ENCODE measurements at places on chromosomes 1 and 21.

DNA sequence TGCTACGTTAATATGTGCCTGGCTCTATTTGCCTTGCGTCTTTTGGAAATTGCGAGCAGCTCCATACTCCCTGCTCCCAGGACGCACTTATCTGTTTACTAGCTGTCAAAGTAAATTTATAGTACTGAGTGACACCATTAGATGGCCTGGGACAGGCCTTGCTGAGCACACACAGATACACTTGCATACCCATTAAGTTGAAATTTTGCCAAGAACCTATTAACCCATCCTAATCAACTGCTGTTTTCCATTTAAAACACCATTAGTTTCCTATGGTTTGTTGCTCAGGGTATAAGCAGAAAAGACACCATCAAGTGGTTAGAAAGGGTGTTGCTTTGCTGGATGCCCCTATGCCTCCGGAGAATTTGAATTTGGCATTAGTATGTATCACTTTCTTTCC lies 187.3 kb downstream of the SLC44A5 start:
- no peak for DNase-seq

DNA sequence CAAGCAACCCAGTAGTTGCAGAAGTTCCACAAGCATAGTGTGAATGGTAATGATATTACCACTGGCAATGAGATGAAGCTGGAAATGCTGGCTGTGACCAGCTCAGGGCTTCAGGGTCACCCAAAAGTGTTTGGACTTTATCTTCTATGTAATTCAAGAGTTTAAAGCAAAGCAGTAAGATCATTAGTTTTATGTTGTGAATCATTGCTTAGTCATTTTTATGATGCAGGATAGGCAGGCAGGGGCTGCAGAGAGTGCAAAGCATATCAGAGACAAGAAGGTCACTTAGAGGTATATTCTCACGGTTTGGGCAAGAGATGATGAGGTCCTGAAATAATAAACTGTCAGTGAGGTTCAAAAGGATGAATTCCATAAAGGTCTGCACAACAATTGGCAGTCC lies 147.4 kb downstream of the OLFM3 start:
- no peak for DNase-seq

DNA sequence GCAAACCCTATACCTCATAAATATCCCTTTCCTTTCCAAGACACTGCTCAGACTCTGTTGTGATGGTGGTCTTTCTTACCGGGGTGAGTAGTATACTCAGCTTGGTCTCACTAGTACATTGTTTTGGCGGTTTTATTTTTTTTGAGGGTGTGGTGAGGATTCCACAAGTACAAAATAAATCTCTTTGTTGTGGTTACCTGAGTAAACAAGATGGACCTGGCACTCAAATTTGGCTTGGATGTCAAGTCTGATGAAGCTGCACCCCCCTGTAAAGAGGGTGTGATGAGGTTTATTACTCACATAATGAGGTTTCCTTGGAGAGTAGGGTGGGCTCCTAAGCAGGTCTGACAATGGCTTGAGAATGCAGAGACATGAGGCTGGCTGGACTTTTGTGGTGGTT lies 68.2 kb upstream of the KCNJ6 start:
- no peak for DNase-seq

GRCh38 chr1:234218078-234218477 lies 155.2 kb upstream of the COA6 start:
- no peak for DNase-seq

GRCh38 chr21:27519361-27519760 lies 552.5 kb upstream of the ADAMTS5 start:
- DNase-seq = no peak

DNA sequence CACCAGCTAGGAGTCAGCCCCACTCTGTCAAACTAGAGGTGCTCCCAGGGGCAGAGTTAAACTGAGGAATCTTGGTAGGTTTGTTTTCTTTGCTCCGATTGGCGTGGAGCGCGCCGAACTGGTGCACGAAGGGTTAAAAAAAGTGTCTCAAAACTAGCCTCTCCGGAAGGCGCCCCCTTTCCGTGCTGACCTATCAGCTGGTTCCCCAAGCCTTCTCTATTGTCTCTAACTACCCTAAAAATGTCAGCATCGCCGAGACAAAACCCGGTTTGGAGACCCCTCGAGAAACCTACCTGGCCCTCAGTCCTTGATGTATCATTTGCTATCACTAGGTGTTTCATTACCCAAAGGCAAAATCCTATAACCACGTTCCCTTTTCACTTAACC lies 2.2 kb downstream of the TGFB2 start:
- DNase-seq = no peak

GRCh38 chr1:7716506-7716905 lies 54.6 kb upstream of the VAMP3 start:
- DNase-seq = no peak

- DNase-seq = no peak
Measured at GRCh38 chr1:41637367-41637766, 152.9 kb upstream of the EDN2 start.

DNA sequence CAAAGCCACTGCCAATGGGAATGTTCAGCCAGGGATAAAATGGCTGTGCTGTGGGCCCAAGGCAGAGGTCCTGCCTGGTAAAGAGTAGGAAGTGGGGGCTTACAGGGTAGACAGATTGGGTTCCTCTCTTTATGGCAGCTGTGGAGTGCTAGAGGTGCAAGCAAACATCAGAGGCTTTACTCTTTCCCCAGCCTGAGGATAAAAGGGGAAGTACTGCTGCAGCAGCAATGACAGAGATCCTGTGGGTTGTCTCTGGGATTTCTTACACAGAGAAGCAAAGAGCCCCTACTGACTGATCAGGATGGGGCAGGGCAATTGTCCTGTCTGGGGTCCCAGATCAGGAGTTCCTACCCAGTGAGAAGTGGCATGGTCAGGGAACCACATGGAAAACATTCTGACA lies 54.2 kb downstream of the DRAM2 start:
- no peak for DNase-seq

DNA sequence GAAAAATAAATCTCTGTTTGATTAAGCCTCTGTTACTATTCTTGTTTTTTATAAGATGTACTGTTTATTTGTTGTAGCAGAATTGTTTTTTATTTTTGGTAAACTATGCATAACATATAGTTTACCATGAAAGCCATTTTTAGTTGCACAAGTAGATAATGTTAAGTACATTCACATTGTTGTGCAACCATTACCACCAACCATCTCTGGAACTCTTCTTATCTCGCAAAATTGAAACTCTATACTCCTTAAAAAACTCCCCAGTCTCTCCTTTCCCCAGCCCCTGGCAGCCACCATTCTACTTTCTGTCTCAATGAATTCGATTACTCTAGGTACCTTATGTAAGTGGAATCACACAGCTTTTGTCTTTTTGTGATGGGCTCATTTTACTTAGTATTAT lies 27.4 kb upstream of the UHMK1 start:
- DNase-seq = no peak

DNA sequence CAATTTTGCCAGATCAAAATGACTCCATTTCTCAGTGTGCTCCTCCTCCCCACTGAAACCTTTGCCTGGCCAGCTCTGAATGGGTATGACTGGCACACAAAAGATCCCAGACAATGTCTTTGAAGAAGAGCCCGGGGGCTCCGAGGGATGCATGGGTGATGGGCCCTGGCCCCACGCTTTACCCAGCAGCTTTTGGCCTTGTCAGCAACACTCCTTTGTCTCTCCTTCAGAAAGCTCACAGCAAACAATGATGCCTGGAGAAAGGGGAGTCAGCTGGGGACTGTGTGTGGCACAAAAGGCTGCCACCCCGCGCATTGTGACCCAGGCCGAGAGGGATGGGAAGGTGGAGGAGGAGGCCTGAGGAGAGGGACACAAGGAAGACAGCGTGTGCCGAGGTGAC lies 45.9 kb downstream of the PLXNA2 start:
- DNase-seq = no peak

DNA sequence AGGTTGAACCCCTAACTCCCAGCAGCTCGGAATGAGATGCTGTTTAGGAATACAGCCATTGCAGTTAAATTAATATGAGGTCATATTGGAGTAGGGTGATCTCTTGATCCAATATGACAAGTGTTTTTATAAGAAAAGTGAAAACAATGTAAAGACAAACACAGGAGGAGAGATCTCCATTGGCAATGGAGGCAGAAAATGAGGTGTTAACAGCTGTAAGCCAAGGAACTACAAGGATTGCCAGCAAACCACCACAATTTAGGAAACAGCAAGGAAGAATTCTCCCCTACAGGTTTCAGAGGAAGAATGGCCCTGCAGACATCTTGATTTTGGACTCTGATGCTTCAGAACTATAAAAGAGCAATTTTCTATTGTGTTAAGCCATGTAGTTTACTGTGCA lies 774.3 kb downstream of the MRPL39 start:
- no peak for DNase-seq

DNA sequence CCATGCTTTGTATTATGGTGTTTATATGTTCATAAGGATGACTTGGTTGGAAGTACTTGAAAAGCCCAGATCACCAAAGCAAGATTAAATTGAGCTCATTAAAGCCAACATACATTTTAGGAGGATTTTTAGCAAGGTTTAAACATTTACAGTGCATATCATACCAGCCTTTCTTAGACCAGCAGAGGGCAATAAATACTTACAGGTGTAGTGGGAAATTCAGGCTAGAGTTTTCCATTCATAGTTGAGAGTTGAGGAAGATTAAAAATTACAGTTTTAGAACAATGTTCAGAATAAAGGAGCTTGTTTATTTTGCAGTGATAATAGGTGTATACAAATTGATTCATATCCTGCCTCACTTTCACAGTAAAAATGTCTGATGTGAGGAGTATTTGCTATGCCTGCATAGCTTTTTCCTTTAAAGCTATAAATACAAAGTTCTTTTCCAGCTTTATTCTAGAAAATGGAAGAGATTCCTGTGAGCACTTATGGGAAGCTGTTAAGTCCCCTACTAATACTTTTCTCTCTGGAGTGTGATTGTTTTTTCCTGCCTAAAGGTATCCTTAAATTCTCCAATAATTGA lies 35.3 kb downstream of the DTL start:
- no peak for DNase-seq

- no peak for DNase-seq
Measured at GRCh38 chr1:203305809-203306088, 430 bp downstream of the BTG2 start.

DNA sequence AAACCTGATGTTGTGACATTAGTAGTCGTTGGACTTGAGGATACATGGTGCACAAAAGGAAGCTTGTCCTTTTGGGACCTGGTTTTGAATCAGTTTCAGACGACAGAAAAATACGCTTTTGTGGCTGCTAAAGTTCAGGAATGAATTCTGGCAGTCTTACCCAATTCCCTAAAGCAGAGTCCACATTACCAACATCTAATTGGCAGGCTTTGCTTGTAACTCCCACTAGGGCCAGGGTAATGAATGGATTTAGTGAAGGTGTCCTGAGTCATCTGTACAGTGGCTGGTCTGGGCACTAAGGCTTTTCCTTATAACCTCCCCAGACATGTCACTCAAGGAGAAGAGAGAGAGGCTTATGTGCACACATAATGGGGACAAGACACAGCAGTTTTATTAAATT lies 66.2 kb upstream of the RNPC3 start:
- no peak for DNase-seq

DNA sequence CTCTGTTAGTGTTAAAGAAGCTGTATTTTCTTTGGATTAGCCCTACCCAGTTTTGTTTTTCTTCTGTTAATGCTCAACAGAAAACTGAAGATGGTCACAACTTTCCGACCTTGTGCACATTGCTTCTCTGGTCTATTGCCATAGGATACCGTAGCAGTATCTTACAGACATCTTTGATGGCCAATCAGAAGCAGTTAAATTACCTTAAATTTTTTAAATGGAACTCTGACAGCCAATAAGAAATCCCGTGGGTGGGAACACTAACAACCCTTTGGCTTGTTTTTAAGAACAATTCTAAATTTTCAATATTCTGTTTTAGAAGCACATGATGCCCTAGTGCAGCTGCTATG lies 17.2 kb downstream of the NFYC start:
- DNase-seq = no peak

- DNase-seq = no peak
Measured at GRCh38 chr1:224747578-224747977, 131.5 kb downstream of the CNIH3 start.

- no peak for DNase-seq
Measured at GRCh38 chr1:30750731-30751291, 6.8 kb downstream of the LAPTM5 start.

GRCh38 chr1:77925518-77925917 lies 37.1 kb downstream of the NEXN start:
- no peak for DNase-seq

- DNase-seq = no peak
Measured at GRCh38 chr1:76998582-76999223, 131.4 kb downstream of the ST6GALNAC5 start.

DNA sequence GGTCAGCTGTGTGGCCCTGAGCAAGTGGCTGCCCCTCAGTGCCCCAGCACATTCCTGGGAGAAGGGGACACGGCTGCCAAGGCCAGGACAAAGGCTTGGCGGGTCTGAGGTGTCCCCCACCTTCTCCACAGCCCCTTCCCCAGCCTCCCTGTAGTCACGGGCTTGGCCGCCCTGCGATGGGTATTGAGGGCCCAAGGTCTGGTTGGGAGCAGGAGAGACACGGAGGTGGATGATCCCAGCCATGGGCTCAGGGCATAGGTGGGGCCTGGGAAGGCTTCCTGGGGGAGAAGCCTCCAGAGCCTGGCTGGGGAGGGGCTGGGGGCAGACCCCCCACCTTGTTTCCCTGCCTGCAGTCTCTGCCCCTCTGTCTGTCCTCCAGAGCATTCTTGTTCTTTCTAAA lies 27.0 kb downstream of the TTC39A start:
- DNase-seq = no peak

GRCh38 chr1:193358419-193358818 lies 172.0 kb upstream of the B3GALT2 start:
- no peak for DNase-seq

DNA sequence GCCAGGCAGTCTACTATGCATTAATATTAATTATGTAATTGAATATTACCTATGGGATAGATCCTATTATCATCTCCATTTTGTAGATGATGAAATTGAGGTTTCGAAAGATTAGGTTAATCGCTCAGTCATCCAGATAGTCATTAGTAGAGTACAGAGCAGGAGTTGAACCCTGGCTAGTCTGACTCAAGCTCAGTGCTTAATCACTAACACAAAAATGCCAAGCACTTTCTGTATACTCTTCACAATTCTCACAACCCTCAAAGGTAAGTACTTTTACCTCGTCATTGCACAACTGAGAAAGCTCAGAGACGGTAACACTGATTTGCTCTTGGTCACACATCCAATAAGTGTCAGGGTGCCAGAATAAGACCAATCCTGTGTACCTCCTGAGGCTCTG lies 280.2 kb upstream of the PLXNA2 start:
- no peak for DNase-seq

DNA sequence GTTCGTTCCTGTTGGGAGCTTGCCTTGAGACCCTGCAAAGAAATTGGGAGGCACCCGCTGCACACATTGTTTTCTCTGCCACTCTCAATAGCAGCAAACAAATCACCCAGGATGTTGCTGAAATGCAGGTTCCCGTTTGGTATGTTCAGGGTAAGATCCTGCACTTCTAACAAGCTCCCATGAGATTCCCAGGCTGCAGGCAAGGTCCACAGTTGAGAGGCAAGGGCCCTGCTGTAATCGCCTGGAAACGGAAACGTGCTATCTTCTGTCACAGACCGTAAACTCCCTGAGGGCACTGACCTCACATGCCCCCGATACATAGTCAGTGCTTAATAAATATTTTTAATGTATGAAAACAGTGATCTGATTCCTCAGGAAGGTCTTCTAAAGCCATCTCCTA lies 37.8 kb downstream of the XCL1 start:
- DNase-seq = no peak
